IPS-NIHi11 (cell line): ENCODE measurements at places on chromosomes 5 and 9.

DNA sequence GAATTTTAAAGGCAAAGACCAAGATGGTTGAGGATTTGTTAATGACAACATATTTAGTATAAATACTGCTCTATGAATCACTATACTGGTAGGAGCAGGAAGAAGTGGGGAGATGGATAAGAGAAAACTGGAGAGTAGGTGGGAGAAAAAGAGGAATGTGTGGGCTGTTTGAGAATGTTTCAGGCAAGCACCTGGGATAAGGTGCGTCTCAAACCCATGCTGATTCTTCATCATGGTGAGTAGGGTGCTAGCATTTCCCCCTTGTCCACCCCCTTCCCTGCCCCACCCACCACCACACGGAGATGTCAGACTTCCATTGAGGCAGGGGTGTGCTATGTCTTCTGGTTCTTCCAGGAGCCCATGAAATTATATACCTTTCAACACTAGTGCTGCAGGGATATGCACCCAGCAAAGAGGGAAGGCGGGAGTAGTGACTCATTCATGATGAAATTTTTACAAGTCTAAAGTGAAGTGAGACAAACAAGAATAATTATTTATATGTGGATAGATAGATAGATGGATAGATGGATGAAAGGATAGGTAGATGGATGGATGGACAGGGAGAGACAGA, 54.3 kb downstream of the MTX3 start:
- no peak for DNase-seq

- DNase-seq = no peak
Measured at GRCh38 chr9:69019808-69020207, 5.9 kb upstream of the PRKACG start.

DNA sequence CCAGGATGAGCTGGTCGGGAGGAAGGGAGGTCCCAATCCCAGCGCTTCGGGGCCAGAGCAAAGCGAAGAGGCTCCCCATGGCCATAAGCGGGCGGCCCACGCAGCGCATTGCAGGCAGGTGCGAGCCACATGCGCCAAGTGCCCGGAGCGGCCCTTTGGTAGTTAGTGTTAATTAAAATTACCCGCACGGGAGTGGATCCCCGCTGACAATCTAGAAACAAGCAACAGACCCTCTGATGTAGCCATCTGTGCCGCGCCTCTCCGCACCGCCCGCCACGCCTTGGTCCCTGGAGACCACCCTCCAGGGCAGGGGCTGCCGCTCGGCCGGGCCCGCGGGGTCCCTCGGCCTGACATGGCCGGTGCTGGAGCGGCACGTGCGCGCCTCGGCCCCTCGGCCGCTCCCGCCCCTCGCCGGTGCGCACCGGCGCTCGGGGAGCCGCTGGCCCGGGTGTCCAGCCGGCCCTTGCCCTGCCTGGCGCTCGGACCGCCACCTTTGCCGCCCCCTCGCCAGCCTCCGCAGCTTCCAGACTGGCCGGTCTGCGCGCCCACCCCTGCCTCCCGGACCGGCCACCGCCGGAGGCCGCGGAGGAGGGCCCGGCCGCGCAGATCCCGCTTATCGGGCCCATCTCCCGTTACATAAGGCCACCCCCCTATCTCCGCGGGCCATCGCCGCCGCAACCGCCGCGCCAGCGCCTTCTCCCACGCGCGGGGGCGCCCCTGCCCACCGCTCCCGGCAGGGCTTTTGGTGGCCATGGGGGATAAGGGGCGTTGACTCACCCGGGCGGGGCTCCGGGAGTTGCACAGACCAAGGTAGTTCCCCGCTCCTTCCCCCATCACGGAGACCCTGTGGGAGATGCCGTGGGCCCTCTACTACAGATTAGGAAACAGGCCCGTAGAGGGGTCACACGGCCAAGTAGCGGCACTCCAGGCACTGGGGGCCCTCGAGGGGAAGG, 1.9 kb upstream of the IL13 start:
- peak; percentile 76 for DNase-seq

GRCh38 chr9:116179568-116179967, 26.0 kb downstream of the PAPPA start:
- no peak for DNase-seq

- no peak for DNase-seq
Measured at GRCh38 chr5:77095189-77095588, 8.1 kb upstream of the ZBED3 start.

DNA sequence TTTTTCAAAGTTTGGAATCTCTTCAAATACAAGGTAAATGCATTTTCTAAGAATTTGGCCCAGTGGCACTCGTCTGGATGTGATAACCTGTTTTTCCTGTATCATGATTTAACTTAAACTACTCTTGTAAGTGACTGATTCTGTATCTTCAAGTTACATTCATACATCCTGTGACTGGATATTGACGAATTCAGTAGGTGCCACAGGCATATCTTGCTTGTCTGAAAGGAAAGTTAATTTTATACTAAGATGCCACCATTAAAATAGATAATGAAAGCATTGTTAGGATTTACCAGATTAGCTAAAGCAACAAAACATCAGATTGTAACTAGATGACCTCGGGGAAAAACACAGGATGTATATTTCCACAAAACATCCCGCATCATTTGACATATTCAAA, 175.3 kb upstream of the ZNF608 start:
- DNase-seq = no peak

DNA sequence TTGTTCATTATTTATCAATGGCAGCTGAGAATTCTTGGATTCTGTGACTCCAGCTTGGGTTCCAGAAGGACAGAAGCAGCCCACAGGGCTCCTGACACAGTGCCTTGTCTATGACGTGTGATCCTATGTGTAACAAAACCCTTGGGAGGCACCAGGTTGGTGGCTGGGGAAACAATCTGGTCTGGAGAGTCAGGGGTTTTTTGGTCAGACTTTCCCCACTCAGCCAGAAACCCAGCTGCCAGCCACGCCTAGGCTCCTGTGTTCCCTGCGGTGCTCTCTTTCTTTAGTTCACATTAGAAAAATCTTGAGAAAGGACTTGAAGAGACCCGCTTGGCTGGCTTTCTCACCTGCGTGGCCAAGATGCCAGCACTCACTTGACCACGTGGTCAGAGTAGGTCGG, 15.5 kb upstream of the ZBED3 start:
- no peak for DNase-seq
